Chondrocyte (in vitro differentiated cells): ENCODE measurements at places on chromosomes 12 and 14. TPM values are rescaled to one million over a fixed set of nuclear protein-coding genes. Genes with fewer than 3 reads are reported as not detected.

- no peak for DNase-seq
Observed at GRCh38 chr14:23613242-23614070, 22.7 kb upstream of the DHRS2 start.

DNA sequence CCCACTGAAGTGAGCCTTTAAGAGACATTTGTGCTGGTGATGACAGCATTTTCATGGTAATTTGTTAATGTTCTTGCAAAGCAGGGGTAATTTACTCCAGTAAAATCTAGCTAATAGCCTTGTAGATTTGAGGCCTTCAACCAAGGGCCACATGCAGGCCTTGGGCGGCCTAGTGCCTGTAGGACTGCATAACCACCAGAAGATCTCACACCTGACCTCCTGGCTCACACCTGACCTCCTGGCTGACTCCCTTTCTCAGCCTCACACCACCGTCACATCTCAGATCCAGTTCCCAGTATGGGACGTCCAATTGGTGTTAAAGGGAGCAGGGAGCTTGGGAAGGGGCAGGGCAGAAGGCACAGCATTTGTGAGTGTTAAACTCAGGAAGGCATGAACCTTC is 26.9 kb downstream of the C12orf42 start:
- no peak for DNase-seq

GRCh38 chr14:36773136-36773540 is 111.5 kb downstream of the PAX9 start:
- DNase-seq = no peak

Gene RNASE3
- not detected in 3 replicates for total RNA-seq

- no peak for DNase-seq
Observed at GRCh38 chr14:24960816-24961215, 89.1 kb downstream of the STXBP6 start.

DNA sequence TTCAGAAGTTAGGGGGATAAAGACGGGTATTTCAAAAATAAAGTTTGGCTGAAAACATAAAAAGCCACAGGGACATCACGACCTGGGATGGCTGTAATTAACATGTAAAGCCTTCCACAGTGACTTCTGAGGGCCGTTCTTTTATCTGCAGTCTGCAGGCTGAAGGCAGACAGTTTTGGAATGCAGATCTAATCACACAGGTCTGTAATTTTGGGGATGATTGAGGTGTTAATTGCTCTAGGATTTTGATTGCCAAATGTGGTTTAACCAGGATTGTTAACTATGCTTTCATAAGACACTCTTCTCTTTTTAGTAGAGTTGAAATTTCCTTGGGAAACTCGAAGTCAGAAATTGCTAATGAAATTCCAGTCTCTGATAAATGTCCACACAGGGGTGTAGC is 355.5 kb downstream of the ATP23 start:
- no peak for DNase-seq

Gene OR6C2
- total RNA-seq = not detected in 3 replicates

Gene TAS2R19
- 1.4 to 2.2 TPM (median 1.9 TPM) in 3 replicates for total RNA-seq

GRCh38 chr12:30811966-30812365 is 57.2 kb upstream of the CAPRIN2 start:
- no peak for DNase-seq

- no peak for DNase-seq
Observed at GRCh38 chr12:726281-727140, 25.9 kb upstream of the WNK1 start.

Gene MARS1
- total RNA-seq = 176 to 350 TPM (median 331 TPM) in 3 replicates
